Vagina (tissue), 2 donors: ENCODE measurements at places on chromosomes 4 and X. TPM values are rescaled to one million over a fixed set of nuclear protein-coding genes. Genes with fewer than 3 reads are reported as not detected.

The PRDM8 gene
- 15.0 TPM for total RNA-seq

DNA sequence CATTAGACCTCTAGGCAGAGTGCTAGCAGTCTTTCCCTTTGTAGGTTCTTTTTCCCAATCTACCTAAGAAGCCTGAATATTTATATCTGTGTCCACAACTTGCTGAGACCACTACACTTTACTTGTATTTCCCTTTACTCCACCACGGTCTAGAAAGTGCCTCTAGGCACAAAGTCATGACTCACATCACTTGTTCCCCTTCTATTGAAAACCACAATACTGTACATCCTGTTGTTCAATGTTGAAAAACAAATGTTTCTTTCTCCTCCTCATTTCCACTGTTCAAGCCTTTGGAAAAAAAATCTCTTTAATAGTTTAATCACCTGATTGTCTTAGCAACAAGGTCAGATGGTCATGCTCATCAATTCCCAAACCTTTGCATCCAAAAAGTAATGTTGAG is 326.7 kb downstream of the GUCY2F start:
- no peak for DNase-seq

DNA sequence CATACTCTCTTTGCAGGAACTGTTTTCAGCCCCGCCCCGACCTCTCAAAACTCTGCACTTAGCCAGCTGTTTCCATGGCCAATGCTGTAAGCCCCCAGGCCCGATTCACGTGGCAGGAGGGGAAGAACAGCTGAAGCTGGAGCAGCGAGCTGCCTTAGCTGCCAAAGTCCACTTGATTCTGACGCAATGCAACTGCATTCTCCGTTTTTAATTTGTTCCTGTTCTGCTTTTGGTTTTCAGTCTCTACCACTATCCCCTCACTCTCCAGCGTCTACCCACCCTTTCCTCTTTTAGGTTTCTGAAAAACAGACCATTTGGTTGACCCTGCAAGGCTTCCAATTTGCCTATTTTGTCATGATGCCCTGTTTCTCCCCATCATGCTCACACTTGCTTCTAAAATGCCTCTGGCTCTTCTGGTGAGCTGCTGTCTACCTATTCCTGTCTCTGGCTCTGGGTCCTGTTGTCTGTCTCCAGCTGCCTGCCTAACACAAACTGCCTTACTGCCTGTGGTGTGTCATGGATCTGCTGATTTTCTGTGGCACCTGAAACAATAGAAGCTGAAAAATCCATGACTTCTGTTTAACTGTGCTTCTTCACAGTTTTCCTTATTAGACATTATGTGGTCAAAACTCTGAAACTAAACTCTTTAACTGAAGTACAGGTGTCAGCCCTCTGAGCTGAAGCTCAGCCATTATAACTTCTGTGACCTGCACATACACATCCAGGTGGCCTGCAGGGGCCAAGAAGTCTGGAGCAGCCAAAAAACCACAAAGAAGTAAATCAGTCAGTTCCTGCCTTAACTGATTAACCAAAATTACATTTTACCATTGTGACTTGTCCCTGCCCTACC is 160.5 kb upstream of the AGTR2 start:
- DNase-seq = no peak

DNA sequence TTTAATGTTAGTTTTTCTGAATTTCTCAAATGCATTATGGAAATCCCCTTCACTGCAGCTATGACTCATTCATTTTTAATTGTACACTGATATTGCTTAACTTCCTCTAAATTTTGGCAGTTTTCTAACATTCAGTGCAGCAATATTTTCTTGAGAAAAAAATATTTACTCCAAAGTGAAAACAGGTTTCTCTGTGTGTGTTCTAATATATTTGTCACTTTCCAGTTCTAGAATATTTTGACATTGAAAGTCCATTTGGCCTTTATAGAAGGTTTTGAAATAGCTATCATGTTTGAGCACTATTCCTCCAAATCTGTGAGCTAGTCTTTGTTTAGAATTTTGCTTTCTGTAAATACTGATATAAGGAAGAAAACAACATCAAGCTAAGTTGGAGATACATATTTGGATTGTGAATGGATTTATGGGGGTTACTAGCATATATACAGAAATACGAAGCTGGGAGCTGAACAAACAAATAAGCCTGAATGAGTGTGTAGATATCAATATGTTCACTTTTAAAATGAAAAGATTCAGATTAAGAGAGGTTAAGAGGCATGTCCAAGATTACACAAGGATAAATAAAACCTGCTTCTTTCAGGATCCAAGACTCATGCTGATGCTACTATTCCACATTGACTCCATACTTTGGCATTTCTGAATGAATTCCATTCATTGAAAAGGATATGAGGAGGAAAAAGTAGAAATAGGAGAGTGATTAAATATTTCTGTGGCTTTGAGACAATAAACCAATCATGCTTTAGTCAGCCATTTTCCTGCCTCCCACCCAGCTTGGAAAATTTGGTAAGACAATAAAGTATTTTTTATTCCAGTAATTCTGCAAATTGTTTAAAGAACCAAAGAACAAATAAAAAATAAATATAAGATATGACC is 57.3 kb upstream of the SLIT2 start:
- no peak for DNase-seq

- no peak for DNase-seq
These were observed 40.0 kb downstream of the NELFA start for GRCh38 chr4:1968686-1969295.

GRCh38 chr4:156992943-156993342 is 21.3 kb upstream of the PDGFC start:
- DNase-seq = no peak

The BRS3 gene
- not detected for total RNA-seq

DNA sequence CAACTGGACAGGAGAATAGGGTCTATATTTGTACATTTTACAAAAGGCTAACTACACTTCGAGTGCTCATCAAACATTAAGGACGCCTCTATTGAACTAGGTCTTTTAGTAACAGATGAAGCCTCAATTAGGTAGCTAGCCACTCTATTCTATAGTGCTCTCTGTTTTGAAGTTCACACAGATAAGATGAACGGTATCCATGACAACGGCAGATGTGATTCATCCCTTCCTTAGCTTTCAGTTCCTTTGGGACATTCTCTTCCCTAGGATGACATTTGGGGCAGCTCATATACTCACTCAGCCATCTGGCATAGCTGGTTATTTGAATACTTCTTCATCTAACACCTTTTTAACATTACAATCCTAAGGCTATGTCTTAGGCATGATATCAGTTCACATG is 62.4 kb upstream of the WDFY3 start:
- DNase-seq = no peak

DNA sequence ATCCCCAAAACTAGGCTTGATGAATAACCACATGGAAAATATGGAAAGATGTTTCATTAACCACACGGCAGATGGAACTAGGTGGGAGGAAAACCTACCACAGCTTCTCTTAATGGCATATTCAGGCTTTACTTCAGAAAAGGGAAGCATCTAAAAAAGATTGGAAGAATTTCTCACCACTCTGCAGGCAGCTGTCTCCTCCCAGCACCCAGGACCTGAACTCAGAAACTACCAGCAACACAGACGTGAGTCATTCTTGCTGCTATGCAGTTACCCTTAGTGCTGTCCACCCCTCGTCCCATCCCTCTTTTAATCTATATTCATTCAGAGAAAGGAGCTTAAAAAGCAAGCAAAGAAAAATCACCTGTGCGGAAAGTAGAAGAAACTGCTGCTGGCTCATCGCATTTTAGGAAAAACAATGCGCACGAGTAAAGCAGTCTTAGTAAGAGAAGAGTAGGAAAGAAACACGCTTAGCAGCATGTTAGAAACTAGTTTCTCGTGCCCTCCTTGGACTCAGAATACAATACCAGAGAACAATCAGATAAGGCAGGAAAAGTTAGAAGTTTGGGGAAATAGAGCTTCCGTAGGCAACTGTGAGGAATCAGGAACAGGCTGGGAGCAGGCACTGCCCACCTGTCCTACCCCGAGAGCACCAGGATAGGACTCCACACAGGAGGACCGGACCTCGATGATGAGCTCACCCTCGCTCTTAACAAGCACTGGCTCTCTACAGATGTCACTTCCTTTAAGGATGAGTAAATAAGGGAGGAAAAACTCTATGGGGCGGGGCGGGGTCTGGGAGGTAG is 48.1 kb upstream of the ENPP6 start:
- peak; percentile 67 for DNase-seq

The ITGB1BP2 gene
- 1.7 TPM for total RNA-seq

The SHROOM2 gene
- 8.8 TPM for total RNA-seq

- DNase-seq = no peak
These were observed 251 bp downstream of the KIAA0232 start for GRCh38 chr4:6782846-6783110.

- no peak for DNase-seq
These were observed 129.7 kb upstream of the ZFP42 start for GRCh38 chr4:187865914-187866313.

The EGF gene
- total RNA-seq = 0.74 TPM

DNA sequence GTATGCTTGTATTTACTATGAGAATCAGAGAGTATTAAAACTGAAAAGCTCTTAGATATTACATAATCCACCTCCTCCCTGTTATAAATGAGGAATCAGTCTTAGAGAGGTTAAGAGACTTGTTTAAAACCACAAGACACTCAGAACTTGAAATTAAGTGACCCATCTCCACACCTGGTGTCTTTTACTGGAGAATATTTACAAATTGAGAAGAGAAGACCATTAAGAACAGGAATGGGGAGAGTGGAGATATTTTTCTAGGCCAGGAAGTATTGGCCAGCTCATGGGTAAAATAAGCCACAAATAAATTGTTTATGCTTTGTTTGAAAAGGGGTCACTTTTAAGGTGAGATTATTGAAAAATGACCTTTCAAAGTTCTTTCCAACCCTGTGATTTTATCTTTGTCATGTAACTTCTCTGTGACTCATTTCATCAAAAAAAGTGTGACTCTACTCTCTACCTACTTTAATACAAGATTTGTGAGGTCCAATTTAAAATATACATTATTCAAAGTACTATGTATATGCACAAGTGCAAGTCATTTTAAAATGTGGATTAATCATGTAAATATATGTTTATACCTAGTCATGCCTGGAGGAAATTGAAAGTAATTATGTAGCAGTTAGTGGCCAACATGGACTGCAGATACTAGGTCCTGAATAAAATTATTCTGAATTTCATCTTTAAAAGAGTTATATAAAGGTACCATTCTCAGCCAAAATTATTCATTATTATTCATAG is 15.9 kb upstream of the COX7B2 start:
- DNase-seq = no peak

DNA sequence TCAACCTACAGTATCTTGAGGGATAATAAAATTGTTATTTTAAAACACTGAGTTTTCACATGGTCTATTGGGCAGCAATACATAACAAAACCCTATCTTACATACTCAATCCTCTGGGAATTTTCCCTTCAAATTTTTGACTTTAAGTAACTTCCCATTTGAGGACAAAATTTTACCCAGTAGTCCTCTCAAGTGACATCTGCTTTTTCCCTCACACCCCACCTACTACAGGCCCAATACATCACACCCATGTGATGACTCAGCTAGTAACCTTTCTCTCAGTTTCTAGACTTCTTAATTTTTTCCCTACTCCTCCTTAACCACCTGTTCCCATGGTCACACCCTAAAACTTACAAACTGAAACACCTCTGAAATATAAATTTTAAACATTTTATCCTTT is 12.2 kb upstream of the RAP1GDS1 start:
- no peak for DNase-seq

DNA sequence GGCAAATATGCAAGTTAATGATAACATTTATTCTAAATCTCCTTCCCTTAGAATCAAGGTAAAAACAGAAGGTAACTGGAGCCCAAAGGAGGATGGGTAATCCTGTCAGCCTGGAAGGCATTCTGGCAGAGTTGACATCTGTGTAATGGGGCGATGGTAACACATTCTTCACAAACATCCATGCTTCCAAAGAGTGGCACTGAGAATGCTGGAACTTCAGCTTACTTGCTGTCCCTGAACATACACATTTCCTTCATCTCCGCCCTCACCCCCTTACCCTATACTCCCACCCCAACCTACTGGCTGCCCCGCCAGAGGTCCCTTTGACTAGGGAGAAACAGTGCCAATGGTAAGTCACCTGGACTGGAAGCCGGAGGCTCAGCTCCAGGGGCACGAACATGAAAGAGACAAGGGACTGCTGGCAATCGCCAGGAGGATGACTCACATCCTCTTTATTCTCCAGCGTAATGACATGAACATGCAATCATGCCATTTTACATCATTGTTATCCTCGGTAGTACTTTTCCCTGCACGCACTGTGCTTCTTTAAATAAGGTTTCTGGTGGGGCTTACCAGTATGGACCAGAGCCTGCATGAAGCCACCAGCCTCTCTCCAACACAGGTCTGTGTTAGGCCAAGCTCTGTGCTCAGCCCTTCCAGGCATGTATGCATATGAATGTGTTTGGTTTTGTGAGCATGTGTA is 694.2 kb upstream of the TENM3 start:
- no peak for DNase-seq

GRCh38 chrX:44961817-44962607 is 89.0 kb downstream of the KDM6A start:
- DNase-seq = no peak

- DNase-seq = no peak
These were observed 30.7 kb downstream of the ADAM29 start for GRCh38 chr4:174948826-174949225.

DNA sequence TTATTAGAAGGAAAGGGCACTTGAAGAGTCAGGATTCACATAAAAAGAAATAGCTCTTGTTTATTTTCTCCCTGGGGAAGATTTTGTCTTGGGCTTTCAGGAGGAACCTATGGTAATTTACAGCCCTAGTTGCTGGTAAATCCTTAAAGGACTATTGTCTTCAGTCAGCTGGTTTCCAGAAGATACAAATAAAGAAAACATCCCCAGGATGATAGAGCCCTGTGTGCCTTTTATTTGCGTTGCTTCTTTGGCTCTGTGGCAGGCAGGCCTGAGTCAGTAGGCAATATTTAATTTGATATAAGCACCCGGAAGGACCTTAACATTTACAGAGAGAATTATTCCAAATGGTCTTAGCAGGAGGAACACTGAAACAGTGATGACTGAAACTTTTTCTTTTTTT is 131.0 kb upstream of the SLC34A2 start:
- no peak for DNase-seq

DNA sequence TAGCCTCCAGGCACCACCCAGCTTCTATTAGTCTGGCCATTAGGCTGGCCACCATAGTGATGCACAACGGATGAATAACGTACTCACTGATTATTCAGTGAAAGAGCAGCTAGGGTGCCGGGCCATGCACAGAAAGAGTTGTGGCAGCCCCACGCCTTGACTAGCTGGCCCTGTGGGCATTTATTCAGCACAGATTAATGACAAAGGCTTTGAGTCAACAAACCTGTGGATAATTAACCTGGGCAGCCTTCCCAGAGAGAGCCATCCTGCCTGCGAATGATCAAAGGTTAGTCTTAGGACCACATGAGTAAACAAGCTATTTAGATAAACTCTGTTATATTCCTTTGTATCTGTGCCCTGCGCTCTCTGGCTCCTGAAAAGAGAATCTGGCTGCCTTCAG is 37.2 kb downstream of the MAP9 start:
- no peak for DNase-seq

DNA sequence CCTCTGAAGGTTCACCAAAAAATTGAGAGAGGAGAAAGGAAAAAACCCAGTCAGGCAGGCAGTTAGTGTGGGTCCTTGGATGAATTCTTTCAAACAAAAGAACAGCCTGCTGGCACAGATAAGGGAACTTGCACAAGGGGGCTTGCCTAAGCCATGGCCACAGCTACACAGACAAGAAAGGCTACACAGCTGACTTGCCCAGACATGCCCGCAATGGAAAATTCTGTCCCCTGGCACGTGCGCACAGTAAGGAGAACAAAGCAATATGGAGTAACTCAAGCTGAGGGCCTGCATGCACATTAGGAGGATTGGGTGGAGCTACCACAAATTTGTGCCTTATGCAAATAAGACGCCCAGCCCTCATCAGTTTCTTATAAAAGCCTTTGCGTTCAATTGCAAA is 512.5 kb upstream of the HTR2C start:
- no peak for DNase-seq

The KIT gene
- total RNA-seq = 16.7 TPM
